Activated naive CD8-positive, alpha-beta T cell treated with anti-CD3 and anti-CD28 coated beads for 36 hours (primary cell): ENCODE measurements at places on chromosomes 16 and 17.
A peak's percentile ranks its signal among the peaks of the same experiment; 100 is the strongest.

- H3K27ac ChIP-seq, result no peak overlapping the region
- DNase-seq, result no peak
- H3K36me3 ChIP-seq, result no peaks in the 10 kb centered on the region
- H3K4me1 ChIP-seq, result no peaks in the 10 kb centered on the region
- H3K4me3 ChIP-seq, result no peak overlapping the region
These were observed 88.8 kb downstream of the ZDHHC7 start for GRCh38 chr16:84922351-84923120.

- peaks cover 10% of the 10 kb centered on the region for H3K36me3 ChIP-seq
- H3K4me3 ChIP-seq, result no peak overlapping the region
- H3K27ac ChIP-seq, result peak overlapping the region; percentile 67
- H3K27me3 ChIP-seq, result no peaks in the 10 kb centered on the region
- no peaks in the 10 kb centered on the region for H3K4me1 ChIP-seq
- DNase-seq, result no peak
These were observed 1.7 kb downstream of the NRN1L start for GRCh38 chr16:67886387-67886786.

DNA sequence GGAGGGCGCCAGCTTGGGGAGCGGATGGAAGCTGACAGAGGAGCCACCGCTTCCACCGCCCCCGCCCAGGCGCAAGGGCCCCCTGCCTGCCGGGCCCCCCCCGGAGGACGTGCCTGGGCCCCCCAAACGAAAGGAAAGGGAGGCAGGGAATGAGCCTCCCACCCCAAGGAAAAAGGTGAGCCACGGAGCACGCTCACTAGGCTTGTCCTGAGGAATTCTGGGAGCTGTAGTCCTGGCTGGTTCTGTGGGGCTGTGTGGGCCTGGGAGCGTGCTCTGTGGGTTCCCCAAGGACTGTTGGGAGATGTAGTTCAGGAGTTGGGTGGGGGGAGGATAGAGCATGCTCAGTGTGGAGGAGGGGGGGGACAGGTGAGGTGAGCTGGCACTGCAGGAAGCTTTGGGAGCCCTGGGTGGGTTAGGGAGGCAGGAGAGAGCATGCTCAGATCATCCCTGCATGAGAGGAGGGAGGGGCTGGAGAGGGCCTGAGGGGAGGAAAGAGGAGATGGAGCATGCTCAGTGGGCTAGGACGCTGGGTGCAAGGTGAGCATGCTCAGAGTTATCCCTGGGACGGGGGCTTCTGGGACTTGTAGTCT is 4.5 kb downstream of the FBXL19 start:
- DNase-seq, result peak; percentile 47
- no peak overlapping the region for H3K27ac ChIP-seq
- peaks cover 4% of the 10 kb centered on the region for H3K36me3 ChIP-seq
- H3K4me3 ChIP-seq, result no peak overlapping the region
- H3K27me3 ChIP-seq, result no peaks in the 10 kb centered on the region

DNA sequence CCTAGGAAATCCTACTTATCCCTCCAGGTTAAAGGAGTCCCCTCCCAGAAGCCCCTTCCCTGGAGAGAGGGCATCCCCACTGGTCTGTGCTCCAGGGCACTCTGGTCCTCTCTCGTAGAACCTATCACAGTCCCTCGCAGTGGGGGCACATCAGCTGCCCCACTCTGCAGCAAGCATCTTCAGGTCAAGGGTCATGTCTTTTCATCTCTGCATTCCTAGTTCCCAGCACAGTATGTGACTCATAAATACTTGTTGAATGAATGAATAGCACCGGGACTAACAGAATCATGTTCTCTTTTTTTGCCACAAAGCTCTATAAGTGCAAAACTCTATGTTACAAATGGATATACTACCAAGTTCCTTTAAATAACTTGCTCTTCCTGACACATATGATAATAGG is 36.0 kb downstream of the RNF157 start:
- H3K27ac ChIP-seq, result no peak overlapping the region
- no peak for DNase-seq
- H3K4me3 ChIP-seq, result no peak overlapping the region

DNA sequence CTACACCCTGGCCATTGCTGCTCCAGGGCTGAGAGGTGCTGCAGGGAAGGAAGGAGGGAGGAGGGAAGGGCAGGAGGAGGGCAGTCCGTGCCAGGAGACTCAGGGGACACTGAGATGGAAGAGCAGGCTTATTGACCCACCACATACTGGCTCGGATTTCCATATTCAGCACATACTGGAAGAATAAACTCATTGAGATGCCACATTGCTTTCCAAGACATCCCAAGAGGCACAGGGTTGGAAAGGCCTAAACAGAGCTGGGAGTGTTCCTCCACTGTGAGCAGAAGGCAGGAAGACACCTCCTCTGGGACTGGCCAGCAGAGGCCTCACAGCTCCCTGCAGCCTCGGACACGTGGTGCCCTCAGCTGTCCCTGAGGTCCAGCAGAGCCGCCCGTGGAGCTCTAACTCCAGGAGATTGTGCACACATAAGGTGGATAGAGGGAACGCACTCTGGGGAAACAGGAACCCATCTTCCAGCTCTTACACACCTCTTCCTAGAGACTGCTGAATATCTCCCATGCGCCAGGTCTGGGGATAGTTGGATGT is 17.4 kb downstream of the CCDC182 start:
- H3K4me3 ChIP-seq, result no peak overlapping the region
- no peak overlapping the region for H3K27ac ChIP-seq
- no peaks in the 10 kb centered on the region for H3K36me3 ChIP-seq
- DNase-seq, result no peak
- H3K4me1 ChIP-seq, result peaks cover 2% of the 10 kb centered on the region
- H3K27me3 ChIP-seq, result no peaks in the 10 kb centered on the region

GRCh38 chr16:68506331-68507053 is 32.6 kb upstream of the ZFP90 start:
- no peak overlapping the region for H3K4me3 ChIP-seq
- H3K4me1 ChIP-seq, result peaks cover 2% of the 10 kb centered on the region
- DNase-seq, result no peak
- H3K36me3 ChIP-seq, result no peaks in the 10 kb centered on the region
- peaks cover 16% of the 10 kb centered on the region for H3K27me3 ChIP-seq

GRCh38 chr17:44820631-44821212 is 9.4 kb downstream of the GJC1 start:
- DNase-seq, result no peak
- no peak overlapping the region for H3K4me3 ChIP-seq
- no peak overlapping the region for H3K27ac ChIP-seq
- no peaks in the 10 kb centered on the region for H3K36me3 ChIP-seq

DNA sequence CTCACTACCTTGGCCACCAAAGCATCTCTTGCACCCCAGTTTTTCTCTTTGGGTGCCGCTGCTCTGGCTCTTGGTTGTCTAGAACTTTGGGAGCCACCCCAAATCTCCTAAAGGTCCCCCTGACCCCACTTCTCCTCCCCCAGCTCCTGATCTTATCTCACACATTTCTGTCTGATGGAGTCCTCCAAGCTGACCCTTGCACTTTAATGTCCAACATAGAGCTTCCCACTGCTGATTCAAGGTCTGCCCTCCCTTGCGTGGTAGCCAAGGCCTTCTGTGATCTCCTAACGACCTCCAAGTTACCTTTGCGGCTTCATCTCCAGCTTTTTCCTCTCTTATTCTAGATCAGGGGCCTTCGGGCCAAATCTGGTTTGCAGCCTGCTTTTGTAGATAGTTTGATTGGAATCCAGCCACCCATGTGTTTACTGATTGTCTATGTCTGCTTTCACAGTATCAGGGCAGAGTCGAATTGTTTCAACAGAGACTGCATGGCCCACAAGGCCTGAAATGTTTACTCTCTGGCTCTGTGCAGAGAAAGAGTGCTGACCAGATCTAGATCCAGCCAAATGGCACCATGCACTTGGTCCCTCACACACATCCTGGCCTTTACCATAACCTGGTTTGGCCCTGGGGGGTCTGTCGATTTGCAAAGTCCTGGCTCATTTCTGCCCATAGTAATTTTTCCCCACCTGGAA is 168.6 kb downstream of the HAPSTR1 start:
- no peak overlapping the region for H3K4me3 ChIP-seq
- no peak for DNase-seq
- H3K4me1 ChIP-seq, result no peaks in the 10 kb centered on the region
- no peaks in the 10 kb centered on the region for H3K36me3 ChIP-seq
- no peak overlapping the region for H3K27ac ChIP-seq

DNA sequence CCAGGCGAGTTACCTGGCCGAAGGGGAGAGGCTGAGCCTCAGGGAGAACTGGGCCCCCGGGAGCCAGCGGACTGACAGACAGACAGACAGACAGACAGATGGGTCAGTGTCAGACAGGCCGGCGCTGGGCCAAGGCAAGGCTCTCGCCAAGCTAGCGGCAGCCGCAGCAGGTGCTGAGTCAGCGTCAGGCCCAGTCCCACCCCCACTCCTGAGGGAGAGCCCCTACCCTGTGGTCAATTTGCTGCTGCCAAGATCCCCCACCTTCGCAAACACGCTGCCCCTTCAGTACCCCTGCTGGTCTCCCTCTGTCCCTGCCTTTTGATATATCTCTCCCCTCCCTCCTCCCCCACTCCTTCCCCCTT is 1.5 kb downstream of the FGF11 start:
- peak; percentile 38 for DNase-seq
- peak overlapping the region; percentile 82 for H3K4me3 ChIP-seq
- H3K27ac ChIP-seq, result no peak overlapping the region
- peaks cover 43% of the 10 kb centered on the region for H3K4me1 ChIP-seq

DNA sequence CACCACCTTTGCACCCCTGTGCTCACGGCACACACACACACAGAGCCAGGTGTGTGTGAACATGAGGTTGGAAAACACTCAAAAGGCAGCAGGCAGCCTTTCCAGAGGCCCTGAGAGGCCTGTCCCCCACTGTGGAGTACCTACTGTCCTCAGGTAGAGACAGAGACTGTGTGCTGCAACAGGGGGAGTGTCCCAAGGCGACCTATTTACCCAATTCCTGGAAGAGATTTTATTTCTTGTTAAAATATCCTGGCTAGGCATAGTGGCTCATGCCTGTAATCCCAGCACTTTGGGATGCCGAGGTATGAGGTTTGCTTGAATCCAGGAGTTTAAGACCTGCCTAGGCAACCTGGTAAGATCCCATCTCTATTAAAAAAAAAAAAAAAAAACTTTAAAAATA is 108.5 kb downstream of the COPRS start:
- H3K4me1 ChIP-seq, result no peaks in the 10 kb centered on the region
- H3K27ac ChIP-seq, result no peak overlapping the region
- H3K36me3 ChIP-seq, result no peaks in the 10 kb centered on the region
- DNase-seq, result no peak

DNA sequence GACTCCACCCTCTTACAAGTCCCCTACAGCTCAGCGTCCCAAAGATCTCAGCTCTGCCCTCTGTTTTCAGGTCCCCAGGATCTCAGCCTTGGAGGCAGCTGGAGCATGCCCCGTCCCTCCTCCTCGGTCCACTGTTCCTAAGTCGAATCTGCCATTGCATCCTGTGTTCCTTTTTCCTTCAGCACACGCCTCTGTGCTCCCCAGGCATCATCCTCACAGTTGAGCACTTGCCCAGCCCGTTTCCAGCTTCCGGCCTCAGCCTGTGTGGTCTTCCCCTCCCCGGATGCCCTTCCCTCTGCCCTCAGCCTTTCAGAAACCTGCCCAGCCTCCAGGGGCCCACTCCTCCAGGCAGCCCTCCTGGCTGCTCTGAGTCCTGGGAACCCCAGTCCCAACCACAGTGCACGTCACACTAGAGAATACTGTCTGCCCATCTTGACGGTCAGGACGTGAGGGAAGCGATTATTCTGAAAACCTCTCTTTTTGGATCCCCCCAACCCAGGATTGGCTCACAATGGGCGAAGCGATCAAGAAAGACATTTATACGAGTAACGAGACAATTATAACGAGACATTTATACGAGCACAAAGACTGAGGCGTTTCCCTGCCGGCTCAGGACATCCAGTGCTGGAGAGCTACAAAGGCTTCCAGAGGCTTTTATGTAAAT is 41.4 kb downstream of the RPH3AL start:
- H3K27me3 ChIP-seq, result no peaks in the 10 kb centered on the region
- DNase-seq, result no peak
- no peak overlapping the region for H3K27ac ChIP-seq
- H3K36me3 ChIP-seq, result no peaks in the 10 kb centered on the region
- no peak overlapping the region for H3K4me3 ChIP-seq

DNA sequence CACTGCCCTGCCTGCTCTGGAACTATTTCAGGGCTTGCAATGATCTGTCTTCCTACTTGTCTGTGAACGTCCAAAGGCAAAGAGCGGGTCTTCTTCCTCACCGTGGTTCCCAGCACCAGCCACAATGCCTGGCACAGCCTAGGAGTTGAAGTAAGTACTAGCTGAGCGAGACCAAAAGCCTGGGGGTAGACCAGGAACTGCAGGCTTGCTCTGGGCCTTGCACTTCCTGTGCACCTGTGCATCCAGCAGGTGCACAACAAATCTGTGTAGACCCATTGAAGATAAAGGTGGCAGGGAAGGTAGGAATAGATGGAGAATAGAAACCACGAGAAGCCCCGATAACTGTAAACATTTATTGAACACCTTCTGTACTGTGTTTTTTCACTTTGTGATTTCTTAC is 4.6 kb downstream of the FAM171A2 start:
- peaks cover 8% of the 10 kb centered on the region for H3K27me3 ChIP-seq
- H3K36me3 ChIP-seq, result no peaks in the 10 kb centered on the region
- H3K4me3 ChIP-seq, result no peak overlapping the region
- DNase-seq, result no peak

GRCh38 chr16:17276010-17276530 is 194.7 kb downstream of the XYLT1 start:
- H3K4me3 ChIP-seq, result no peak overlapping the region
- no peak for DNase-seq
- H3K36me3 ChIP-seq, result peaks cover 2% of the 10 kb centered on the region
- peaks cover 42% of the 10 kb centered on the region for H3K4me1 ChIP-seq
- no peaks in the 10 kb centered on the region for H3K27me3 ChIP-seq
